ENCODE measurements at places on chromosomes 4 and X.
A peak's percentile ranks its signal among the peaks of the same experiment; 100 is the strongest.

- DNase-seq: no peak
These were observed 66.2 kb upstream of the FRAS1 start for GRCh38 chr4:77990904-77991358.

GRCh38 chrX:41799661-41800060, 75.7 kb downstream of the GPR82 start:
- DNase-seq: no peak

DNA sequence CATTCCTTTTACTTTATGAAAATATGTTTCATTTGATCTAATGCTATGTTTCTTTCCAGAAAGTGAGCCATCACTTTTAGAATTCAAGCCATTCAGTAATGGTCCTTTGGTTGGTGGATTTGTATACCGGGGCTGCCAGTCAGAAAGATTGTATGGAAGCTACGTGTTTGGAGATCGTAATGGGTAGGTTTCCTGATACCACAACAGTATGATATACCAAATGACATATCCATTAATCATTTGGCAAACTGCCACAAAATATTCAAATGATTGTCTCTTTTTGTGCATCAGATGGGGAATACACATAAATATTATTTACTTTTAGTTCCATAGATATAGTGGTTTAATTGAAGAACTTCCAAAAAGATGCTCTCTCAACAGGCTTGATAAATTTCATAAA, 68.2 kb downstream of the HHIP start:
- no peak for DNase-seq

DNA sequence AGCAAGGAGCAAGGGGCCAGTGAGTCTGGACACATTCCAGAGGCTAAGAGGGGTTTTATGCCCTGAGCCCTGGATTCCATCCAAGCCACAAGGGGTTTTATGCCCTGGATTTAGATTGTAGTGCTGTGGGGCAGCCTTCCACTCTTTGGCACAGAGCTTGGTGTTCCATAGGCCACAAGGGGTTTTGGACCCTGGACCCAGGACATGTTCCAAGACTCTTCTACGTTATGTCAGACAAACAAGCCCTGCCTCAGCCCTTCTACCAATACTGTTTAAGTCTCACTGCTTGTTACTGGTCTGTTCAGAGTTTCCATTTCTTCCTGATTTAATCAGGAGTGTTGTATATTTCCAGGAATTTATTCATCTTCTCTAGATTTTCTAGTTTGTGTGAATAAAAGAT, 12.8 kb upstream of the SCARB2 start:
- DNase-seq: no peak

- no peak for DNase-seq
These were observed 17.1 kb upstream of the SLC7A11 start for GRCh38 chr4:138259271-138259670.

DNA sequence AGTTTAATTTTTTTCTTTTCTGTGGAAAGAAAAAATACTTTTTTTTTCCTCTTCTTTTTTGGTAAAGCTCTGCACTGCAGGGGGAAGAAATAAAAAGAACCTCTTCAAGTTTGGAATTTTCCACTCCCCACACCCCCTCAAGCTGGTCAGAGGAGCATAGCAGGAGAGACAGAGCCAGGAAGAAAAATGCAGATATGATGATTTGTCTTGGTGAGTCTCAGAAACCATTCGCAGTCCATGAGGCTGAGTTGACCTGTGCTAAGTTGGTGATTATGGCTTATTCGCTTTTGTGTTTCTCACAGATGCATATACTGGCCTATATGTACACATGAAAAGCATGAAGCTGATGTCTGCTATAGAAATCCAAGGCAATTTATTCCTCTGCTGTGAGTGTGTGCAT, 205.9 kb downstream of the LDB2 start:
- DNase-seq: no peak

GRCh38 chrX:57121816-57122215, 468 bp upstream of the SPIN2B start:
- DNase-seq: no peak

DNA sequence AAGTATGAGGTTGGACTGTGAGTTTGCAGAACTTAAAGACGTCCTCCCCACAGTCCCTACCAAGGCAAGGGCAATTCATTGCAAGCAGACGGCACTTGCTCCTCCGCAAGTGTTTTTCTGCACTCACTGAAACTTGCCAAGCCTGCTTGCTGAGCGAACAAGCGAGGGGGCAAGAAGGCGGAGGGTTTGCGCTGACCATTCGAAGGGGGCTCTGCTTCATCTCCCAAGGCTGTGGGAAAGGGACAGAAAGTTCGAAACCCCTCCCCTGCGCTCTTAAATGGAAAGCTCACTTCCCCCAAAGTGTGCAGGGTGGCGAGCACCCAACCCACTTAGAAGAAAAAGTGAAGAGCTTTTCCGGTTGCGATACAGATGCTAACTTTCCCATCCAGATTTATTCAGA, 1.4 kb downstream of the MID1 start:
- DNase-seq: no peak

GRCh38 chr4:2340272-2341061, 78.0 kb downstream of the ZFYVE28 start:
- DNase-seq: no peak

DNA sequence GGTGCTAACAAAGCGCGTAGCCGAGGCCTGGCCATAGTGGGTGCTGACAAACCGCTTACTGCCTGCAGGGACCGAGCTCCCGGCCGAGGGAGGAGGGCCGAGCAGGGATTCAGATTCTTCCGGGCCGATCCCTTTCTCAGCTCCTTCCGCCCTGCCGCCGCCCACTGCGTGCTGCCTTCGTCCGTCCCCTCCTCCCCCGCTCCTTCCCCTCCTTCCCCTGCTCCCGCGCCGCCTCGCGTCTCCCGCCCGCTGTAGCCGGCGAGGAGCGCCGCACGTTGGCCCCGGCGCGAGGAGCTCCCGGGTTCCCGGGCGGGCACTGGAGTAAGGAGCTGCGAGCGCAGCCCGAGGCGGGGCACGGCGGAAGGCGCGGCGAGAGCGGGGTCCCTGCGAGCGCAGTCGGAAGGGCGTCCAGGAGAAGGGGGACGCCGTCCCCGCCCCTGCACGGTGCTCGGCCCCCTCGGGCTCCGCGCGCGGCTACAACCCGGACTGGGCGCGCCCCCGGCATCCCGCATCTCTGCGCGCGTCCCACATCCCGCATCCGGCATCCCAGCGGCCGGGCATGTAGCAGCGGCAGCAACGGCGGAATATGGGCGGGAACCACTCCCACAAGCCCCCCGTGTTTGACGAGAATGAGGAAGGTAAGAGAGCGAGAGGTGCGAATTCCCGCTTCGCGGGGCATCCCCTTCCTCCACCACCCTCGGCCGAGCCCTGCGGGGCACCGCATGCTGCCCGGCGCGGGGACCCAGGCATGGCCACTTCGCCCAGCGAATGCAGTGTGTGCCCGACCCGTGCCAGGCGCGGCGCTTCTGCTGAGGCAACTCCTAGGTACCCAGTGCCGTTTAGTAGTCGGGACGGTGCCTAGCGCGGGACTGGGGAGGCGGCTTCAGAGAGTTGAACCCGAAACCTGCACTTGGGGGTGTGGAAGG, at the start of gene STK32B:
TSS of gene STK32B (plus strand) at position 203 of the 926 bp plus-strand sequence.
- no peak for DNase-seq

DNA sequence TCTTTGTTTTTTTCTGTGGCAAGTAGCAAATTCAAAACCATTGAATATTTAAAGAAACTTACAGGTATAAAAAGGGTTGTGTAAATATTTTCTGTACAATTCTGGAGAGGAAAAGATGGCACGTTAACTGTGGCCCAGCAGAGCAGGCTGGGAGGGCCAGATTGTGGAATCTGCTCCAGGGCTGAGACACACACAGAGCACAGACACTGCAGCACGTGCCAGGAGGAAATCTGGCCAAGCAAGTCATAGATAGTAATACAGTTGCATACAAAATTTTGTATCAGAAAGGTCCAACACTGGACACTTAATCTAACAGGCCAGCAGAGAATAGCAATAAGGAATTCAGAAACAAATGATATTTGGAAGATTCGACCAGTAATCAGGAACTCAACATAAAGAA, 763.7 kb downstream of the PDHA2 start:
- no peak for DNase-seq

GRCh38 chr4:71025654-71026053, 32.2 kb downstream of the DCK start:
- DNase-seq: no peak

DNA sequence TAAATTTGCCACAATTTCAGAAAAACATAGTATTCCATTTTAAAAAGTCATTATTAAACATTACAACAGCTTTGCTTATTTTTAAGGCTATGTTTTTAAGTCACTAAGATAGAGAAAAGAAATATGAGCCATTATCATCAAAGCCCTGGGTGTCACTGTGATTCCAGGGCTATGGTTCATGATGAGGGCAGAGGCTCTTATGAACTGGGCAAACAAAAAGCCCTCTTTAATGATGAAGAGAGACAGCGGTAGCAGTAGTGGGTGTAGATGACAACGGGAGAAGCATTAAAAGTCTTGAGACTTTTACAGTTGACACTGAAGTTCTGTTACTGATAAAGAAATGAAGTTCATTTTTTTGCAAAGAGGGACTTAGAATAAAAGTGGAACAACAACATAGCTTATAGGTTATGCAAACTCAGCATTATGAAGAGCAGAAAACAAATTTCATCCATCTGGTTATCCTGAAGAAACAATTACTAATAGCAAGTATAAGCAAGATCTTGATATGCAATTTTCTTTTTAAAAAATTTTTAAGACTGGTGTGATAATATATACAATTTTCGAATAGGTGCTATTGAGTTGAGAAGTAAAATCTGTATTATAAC, 202.7 kb upstream of the ETNPPL start:
- DNase-seq: no peak

DNA sequence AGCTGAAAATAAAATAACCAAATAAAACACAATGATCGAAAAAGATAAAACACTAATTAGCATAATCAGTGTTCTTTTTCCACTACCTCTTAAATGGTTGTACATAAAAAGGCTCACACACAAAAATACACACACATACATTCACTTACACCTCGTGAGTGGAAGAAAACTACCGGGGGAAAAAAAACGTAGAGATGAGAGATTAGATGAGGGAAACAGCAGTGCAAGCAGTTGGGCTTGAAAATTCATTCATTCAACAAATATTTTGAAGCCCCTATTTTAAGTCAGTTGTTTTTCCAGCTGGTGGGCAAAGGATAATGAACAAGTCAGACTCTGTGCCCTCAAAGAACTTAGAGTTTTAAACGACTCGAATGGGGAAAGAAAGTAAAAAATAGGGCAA, 1.0 kb downstream of the TBCK start:
- no peak for DNase-seq

DNA sequence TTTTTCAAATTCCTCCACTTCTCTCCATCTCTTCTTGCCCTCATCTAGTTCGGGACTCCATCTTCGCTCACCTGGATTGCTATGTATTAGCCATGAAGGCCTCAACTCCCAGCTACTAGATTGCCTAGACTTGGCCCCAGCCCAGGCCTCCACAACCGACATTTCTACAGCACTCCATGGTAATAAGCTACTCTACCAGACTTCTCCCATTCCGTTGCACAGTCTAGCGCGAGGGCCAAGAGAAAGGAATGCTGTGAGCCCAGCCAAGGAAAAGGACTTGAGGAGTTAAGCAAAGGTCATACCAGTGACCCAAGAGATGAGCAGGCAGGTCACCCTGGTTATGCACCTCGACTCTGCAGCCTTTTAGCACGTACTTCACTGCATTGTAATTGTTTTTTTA, 75.6 kb downstream of the SOWAHB start:
- DNase-seq: no peak

GRCh38 chrX:125436855-125437254, 117.2 kb downstream of the TEX13C start:
- peak; percentile 22 for DNase-seq

DNA sequence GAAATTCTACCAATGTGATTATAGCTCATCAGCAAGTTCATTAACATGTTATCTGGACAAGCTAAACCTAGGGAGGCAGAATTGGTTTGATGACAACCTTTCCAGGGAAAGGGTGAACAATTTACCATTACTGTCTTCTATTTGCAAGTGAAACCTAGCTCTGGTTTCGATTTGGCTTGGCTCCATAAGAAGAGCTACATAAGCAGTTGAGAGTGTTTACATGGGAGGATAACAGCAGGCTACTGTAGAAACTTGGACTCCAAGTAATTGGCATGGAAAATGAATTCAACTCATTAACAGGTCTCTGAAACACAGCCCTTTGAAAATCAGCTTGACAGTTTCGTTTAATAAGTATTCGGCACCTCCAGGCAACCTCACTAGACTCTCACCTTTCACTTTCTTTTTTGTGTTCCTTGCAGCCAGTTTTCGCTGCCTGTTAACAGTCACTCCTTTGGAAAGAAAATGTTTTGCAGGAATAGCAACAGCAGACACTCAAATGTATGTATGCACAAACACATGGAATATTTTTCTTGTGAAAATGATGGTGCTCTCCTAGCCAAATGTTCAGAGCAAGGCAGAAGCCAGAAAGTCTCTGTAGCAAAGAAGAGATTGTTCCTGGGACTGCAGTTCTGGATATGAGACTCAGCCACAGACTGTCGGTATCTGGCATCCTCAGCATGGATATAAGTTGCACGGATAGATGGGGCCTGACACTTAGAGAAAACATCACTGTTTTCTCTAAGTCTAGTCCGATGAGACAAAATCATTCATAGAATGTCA, 27.5 kb downstream of the POU3F4 start:
- DNase-seq: no peak

DNA sequence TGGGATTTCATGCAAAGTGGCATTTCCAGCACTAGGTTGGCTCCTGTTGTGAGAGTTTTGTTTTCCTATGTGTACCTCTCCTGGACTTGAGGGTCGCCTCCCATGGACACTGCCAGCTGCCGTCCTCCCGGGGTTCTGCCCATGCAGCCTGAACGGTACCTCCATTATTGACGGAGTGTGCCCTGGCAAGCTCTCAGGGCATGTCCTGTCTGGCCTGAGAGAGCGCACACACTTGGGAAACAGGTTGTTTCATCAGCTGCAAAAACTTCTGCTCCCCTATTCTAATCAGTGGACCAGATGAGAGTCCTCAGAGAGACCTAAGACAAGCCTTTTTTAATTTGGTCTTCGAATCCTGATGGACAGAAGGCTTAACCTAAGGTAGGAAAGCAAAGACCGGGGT, 56.6 kb upstream of the HOPX start:
- DNase-seq: no peak

DNA sequence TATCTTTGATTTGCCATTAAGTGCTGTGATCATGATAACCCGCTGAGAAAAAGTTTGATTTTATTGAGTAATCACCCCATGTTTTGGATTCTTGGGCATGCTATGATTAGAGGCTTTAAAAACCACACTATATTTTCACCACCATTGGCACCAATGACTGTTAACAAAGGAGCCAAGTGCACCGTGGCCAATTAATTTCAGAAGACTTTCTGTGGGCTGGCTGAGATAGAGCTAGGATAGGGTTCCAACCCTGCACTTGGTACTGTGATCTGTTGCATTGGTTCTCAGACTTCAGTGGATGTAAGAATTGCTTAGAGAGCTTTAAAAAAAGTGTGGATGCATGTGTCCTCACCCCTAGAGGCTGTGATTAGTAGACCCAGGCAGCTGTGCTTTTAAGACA, 32.4 kb downstream of the OCRL start:
- DNase-seq: no peak

DNA sequence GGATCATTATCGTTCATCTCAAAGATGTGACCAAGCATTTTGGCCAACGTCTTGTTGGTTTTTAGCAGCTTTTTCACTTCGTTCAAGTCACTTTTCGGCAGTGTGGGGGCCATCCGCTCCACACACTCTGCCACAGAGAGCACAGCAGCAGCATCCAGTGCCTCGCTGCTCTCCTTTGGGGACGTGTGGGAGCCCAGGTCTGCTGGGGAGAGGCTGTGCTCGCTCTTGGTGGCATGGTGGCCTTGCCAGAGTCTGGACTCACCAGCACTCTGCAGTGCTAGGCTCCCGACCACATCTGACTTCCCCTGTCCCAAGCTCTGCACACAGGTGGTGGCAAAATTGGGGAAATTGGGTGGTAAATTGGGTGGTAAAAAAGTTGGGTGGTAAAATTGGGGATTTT, 50.6 kb downstream of the GPR50 start:
- no peak for DNase-seq
